Effector CD8-positive, alpha-beta T cell (primary cell): ENCODE measurements at places on chromosomes 2 and 18.

DNA sequence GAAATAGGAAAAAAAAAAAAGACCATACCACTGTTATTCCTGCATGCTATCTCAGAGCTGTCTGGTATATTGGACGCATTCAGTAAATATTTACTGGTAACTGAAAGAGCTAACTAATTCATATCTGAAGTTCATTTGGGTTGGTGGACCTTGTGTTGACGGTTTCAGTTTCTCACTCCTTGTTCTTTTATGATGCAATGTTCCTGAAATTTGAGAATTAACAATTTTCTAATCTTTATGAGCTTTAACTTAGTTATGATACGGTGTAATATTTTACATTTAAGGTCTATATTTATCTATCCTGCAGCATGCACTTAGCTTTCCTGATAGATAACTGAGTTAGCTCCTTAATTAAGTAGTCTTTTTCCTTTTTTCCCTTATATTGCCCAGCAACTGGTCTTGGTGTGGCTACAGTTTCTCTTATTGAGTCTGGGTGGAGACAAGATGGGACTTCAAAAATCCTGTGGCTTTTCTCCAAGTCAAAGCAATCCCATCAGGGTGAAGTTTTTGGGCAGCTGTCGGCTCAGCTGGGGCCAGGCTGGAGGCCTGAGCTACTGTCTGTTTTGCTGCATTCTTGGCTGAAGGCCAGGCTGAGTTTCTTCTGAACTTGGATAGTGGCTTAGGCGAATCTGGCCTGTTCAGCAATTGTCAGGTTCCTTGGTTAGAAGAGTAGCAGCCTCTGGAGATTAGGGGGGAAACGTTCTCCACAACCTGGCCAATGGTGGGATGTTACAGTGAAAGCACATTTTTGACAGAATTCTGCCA lies 78.4 kb upstream of the MEX3C start:
- DNase-seq = no peak

DNA sequence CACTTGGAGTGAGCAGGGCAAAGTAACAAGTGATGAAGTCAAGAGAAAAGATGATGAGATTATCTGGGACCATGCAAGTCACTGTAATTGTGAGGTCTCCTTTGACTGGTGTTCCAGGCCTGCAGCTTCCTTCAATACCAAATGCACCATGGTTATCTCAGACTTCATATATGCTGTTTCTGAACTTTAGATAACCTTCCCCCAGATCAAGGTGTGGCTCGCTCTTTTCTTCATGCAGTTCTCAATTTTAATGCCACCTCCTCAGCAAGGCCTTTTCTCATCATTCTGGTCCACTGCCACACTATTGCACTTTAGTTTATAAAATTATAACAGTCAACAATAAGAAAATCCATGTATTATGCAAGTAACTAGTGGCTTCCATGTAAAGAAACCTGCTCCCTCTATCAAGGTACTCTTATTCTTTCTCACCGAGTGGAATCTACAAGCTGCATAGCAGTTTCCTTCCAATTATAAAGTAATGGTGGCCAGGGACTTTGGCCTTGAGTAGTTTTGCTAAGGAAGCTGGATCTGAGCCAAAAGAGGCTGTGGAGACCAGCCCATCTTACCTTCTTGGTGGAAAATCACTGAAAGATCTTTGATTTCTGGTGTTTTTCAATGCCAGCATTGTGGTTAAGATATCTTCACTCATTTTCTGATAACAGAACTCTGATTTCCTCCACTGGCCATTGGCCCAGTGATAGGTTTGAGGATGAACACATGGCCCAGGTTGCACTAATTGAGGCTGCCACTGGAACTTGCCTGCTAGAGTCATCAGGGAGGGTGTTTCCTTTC lies 113.6 kb downstream of the KCNE4 start:
- no peak for DNase-seq

DNA sequence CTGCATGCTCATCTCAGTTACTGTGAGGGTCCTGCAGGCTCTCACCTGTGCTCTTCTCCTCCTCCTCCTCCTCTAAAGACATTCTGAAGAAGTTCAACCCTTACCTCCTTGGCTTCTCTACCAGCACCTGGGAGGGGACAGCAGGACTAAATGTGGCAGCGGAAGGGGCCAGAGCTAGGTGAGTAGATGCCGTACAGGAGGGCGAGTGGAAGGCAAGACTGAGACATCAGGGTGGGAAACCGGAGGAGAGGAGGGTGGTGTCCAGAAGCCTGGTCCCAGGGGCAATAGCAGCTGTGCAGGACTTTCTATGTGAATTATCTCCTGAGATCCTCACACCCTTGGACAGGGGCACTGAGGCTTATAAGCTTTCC lies 124.9 kb downstream of the PLB1 start:
- no peak for DNase-seq

- DNase-seq = no peak
These were observed 141.3 kb upstream of the NOSTRIN start for GRCh38 chr2:168660870-168661862.

GRCh38 chr18:57898506-57899124 lies 95.5 kb upstream of the ATP8B1 start:
- no peak for DNase-seq

DNA sequence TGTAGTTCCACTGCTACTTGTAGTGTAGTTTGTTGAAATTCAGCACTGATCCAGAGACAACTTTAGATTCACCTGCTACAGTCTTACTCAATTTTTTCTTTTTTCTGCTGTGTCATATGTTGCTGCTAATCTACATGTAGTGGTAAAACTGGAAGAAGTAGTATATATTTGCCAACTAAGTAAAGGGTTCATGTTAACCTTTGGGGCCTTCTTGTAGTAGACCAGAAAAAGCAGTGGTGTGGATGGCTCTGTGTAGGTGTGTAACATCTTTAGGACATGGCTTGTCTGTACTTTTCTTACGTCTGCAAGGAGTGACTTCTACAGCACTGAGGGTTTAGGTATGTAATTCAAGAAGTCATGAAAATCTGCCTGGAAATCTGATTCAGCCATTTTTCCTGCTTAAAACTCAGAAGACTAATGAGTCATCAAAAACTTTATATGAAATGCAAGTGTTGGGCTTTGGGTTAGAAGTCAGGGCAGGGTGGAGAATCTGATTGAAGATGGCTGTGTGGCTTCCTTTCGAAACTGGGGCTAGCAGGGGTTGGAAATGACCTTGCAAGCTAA lies 8.4 kb downstream of the PTPRM start:
- DNase-seq = no peak

- DNase-seq = no peak
These were observed 23.1 kb downstream of the ICOS start for GRCh38 chr2:203959672-203960071.

- no peak for DNase-seq
These were observed 106.8 kb downstream of the BCL11A start for GRCh38 chr2:60446413-60447267.

DNA sequence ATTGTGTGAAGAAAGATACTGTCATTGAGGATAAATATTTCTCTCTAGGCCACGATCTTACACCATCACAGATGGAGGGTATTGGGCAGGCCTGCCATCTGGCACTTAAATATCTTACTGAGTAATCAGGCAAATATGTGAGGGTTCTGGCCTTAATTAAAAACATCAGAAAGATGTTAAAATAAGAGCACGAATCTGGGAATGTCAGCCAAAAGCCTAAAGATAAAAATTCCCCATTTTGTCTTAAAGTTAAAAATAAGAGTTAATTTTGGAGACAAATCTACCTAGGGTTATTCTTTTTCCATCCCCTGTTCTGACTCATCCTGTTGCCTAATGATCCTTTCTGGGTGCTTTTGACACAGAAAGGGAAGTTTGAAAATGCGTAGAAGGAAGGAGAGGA lies 121.0 kb downstream of the SUCLG1 start:
- no peak for DNase-seq

DNA sequence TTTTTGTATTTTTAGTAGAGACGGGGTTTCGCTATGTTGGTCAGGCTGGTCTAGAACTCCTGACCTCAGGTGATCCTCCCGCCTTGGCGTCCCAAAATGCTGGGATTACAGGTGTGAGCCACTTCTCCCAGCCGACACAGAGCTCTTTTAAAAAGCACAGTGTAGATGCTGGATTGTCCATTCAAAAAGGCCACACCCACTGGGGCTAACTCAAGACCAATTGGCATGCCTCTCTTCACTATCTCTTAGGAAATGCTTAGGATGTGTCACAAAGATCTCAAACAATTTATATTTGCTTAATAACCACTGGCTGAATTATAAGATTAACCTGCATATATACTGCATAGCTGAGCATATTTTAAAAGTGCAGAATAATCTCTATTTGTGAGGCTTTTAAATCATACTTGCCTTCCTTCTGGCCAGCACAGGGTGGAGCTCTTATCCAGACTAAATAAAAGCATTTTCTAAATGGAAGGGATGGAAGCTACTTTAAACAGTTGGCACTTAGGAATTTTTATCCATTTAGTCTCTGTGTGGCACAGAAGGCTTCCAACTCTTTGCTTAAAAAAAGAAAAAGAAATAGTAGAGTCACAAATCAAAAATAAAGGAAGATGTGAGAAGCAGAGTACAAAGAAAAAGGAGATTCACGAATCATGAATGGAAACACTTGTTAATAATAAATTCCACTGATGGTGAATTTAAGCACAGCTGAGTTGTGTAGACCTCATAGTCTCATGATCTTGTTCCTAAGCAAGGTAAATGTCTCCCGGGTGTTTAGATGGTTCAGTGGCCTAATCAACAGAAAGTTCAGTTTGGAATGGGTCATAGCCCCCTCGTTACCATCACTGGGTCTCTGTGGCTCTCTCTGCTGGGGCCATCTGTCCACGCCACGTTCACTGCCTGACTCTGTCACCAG lies 22.4 kb downstream of the CRYGD start:
- DNase-seq = no peak

DNA sequence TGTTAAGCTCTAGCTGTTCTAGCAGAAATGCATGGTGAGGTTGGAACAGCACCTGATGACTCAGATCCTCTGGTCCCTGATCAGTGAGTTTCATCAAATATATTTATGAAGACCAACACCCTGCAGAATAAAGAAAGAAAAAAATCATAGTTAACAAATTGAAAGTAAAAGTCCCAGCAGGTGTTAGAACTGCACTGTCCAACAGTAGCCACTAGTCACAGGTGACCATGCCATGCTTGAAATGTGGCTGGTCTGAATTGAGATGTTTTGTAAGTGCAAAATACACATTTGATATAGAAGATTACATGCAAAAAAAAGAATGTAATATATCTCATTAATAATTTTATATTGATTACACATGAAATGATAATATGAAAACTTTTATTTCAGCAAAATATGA lies 1010.7 kb upstream of the ZEB2 start:
- DNase-seq = no peak

GRCh38 chr2:7237466-7237865 lies 320.3 kb downstream of the RNF144A start:
- no peak for DNase-seq

- no peak for DNase-seq
These were observed 18.9 kb downstream of the SLC20A1 start for GRCh38 chr2:112664689-112665088.

- DNase-seq = no peak
These were observed 2.0 kb upstream of the ZC3H6 start for GRCh38 chr2:112273349-112273748.

DNA sequence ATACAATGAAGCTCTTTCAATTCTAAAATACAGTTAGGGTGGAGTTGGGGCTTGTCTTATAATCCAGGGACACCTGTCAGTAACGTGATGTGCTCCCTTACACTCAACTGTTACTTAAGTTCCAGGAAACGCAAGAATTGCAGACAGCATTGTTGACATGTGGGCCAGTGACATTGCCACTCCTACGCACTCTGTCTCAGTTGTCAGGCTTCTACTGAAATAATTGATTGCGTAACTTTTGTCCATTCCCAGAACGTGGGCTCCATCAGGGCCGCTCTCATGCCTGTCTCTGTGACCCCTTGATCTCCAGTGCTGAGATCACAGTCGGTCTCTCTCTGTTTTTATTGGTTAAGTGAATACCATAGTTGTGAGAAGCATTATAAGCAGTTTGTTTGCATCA lies 487.8 kb downstream of the GALR1 start:
- no peak for DNase-seq

DNA sequence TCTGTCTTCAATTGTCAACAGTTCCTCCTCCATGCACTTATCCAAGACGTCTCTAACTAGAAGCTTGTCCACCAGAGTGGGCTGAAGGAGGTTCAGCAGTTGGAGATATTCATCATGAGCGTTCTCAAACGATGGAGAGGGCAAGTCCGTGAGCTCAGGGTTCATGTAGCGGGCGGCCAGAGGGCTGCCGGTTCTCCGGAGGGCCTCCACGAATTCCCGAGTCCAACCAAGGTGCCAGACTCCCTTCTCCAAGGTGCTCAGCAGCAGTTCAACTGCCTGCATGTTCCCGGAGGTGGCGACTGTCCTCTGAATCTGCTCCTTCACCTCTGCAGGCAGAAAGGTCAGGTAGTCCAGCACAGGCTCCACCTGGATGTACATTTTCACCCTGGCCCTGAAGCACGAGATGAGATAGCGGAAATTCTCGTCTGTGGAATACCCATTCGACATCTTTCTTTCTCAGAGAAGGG lies 590 bp downstream of the IFIH1 start:
- no peak for DNase-seq

GRCh38 chr18:45355944-45356520 lies 259.2 kb upstream of the SLC14A2 start:
- no peak for DNase-seq
